Aorta (tissue), 5 donors: ENCODE measurements at places on chromosomes 1 and 21.

DNA sequence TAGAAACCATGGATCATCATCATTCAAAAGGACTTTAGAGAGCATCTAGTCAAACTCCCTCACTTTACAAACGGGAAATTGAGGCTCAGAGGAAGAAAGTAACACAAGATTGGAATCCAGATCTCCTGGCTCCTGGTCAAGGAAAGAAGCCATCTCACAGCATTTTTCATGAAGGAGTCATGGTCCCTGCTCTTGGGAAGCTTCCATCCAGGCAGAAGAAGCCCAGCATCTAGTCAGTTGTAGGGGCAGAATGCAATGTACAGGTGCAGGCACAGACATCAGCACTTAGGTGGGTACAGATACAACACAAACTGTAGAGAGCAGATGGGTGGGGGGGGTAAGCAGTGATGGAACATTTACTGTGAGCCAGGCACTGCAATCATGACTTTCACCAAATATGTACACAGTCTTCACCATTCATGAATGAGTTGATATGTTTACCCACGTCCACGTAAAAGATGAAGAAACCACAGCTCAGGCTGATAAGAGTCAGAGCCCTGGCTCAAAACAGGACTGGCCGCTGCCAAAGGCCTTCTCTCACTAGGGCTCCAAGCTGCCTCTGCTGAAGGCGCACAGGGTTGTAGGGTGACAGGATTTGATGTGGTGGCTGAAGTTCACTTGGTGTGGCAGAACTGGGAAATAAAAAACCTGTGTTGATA, 44.0 kb downstream of the OPTC start:
- H3K27me3 ChIP-seq = no peaks in the 10 kb centered on the region
- peak overlapping the region; percentile 83 for H3K27ac ChIP-seq
- peak; percentile 66 for DNase-seq

GRCh38 chr1:232244426-232244825, 385.5 kb downstream of the SIPA1L2 start:
- no peak overlapping the region for H3K27ac ChIP-seq
- H3K27me3 ChIP-seq = no peaks in the 10 kb centered on the region
- no peaks in the 10 kb centered on the region for H3K36me3 ChIP-seq
- no peak for DNase-seq
- H3K4me3 ChIP-seq = no peak overlapping the region

- no peaks in the 10 kb centered on the region for H3K27me3 ChIP-seq
- no peaks in the 10 kb centered on the region for H3K4me1 ChIP-seq
- H3K27ac ChIP-seq = no peak overlapping the region
- no peak overlapping the region for H3K4me3 ChIP-seq
- no peaks in the 10 kb centered on the region for H3K36me3 ChIP-seq
These were observed 258.7 kb upstream of the DMRTA2 start for GRCh38 chr1:50681931-50682330.

DNA sequence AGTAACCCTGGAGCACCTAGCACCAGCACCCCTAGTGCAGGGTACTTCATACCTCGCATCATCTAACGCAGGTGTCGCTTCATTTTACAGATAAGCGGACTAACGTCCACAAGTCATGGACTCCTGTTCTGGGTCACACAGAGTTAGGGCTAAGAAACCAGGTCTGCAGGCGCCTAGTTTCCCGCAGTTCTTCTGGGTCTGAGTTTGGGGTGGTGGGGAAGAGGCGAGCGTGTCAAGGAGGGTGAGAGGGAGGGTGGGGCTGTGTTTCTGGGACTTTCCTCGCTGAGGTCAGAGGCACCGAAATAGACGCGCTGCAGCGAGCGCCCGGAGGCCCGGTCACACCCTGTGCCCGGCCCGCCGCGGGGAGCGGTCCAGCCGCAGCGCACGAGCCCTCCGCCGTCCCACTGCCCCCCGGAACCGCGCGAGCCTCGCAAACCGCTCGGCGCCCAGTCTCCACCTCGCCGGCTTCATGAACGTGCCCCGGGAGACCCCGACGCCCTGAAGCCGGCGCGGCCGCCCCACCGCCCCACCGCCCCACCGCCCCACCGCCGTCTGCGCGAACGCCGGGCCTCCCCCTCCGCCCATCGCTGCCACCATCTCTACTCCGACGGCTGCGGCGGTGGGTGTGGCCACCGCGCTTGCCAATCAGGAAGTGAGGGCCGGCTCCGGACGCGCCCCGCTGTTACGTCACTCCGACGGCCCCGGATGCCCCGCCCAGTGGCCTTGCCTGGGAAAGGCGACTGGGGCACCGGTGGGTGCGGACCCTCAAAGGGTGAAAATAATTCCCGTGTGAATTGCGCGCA, 12.3 kb downstream of the IFI6 start:
- H3K36me3 ChIP-seq = no peaks in the 10 kb centered on the region
- H3K27ac ChIP-seq = peak overlapping the region; percentile 55
- no peaks in the 10 kb centered on the region for H3K27me3 ChIP-seq

DNA sequence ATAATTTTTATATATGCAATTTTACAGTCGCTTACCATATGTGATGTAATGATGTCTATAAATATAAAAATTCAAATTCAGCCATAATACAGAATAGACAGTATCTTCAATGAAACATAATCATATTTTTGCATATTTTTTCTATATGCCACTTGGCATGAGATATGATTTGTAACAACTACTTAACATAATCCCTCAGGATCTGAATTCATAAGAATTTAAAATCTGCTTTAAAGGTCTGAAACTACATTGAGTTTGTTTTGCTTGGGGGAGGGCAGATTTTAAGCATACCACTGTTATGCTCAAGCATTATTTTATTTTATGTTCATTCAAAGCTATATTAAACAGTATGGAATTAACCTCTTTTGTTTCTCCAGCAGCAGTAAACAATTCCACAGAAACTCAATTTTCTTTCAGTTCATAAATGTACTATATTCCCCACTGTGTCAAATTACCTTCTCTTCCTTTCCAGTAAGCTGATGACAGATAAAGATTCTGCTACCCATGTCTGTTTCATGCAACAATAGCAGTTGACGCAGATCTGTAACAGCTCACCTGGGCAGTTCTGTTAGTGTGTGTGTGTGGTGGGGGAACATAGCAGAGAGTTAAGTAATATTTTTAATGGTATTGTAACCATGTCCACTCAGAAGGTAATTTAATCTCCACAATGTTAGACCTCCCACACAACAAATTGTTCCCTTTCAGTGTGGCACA, 224.8 kb downstream of the NTNG1 start:
- no peaks in the 10 kb centered on the region for H3K4me1 ChIP-seq
- no peak overlapping the region for H3K27ac ChIP-seq
- no peaks in the 10 kb centered on the region for H3K27me3 ChIP-seq
- DNase-seq = no peak
- H3K36me3 ChIP-seq = no peaks in the 10 kb centered on the region

DNA sequence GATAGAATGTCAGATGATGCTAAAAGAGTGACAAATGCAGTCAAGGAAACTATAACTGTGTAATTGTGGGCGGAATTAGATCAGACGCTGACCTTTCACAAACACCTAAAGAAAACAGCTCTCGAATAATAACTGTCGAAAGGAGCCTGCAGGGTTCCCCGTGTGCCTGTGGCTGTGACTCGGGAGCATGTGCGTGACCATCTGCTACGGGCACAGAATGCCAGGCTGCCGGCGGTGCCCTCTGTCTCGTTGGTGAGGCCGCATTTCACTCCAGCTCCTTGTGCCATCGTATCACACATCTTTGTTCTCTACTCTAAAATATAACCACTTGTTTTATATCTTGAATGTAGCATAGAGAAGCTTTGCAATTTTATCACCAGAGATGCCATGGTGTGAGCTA, 267.8 kb upstream of the FMN2 start:
- no peak overlapping the region for H3K27ac ChIP-seq
- H3K27me3 ChIP-seq = no peaks in the 10 kb centered on the region
- H3K36me3 ChIP-seq = no peaks in the 10 kb centered on the region
- H3K4me1 ChIP-seq = no peaks in the 10 kb centered on the region
- DNase-seq = no peak
- H3K4me3 ChIP-seq = no peak overlapping the region

DNA sequence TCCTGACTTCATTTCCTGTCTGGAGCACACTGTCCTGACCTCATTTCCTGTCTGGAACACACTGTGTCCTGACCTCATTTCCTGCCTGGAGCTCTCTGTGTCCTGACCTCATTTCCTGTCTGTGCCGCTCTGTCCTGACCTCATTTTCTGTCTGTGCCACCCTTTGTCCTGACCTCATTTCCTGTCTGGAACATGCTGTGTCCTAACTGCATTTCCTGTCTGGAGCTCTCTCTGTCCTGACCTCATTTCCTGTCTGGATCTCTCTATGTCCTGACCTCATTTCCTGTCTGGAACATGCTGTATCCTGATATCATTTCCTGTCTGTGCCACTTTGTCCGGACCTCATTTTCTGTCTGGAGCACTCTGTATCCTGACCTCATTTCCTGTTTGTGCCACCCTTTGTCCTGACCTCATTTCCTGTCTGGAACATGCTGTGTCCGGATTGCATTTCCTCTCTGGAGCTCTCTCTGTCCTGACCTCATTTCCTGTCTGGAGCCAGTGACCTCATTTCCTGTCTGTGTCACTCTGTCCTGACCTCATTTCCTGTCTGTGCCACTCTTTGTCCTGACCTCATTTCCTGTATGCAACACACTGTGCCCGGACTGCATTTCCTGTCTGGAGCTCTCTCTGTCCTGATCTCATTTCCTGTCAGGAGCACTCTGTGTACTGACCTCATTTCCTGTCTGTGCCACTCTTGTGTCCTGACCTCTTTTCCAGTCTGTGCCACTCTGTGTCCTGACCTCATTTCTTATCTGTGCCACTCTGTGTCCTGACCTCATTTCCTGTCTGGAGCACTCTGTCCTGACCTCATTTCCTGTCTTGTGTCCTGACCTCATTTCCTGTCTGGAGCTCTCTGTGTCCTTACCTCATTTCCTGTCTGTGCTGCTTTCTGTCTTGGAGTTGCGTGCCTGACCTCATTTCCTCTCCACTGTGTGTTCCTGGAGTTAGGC, 27.6 kb downstream of the SKI start:
- H3K36me3 ChIP-seq = no peaks in the 10 kb centered on the region
- no peaks in the 10 kb centered on the region for H3K4me1 ChIP-seq

DNA sequence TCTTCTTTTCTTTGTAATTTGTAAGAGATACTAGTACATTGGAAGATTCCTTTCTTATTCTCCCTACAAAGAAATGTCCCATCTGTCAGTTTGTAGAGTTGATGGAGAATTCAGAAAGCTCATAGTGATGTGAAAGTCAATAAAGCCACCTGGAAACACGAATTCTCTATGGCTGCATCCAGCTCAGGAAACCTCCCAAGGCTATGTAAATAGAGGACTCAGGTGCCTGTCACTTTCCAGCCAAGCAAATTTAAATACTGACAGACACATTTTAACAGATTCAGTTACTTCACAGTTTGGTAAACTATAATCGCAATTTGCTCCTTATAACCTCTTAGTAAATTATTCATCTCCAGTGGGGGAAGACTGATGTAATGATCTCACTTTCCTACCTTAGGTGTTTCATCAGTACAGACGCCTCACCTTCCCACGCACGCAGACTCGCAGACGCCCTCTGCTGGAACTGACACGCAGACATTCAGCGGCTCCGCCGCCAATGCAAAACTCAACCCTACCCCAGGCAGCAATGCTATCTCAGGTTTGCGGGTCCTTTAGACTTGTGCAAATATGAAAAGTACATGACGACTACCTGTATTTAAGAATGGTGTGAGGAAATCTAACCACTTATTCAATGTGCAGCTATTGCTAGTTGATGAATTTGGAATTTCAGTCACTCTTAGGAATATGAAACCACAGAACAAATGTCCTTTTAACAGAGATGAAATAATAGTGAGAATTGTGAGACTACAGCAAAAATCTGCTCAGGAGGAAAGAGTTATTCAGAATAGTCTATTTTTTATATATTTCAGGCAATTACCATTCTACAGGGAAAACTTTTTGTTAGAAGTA, 60.6 kb downstream of the PTPRC start:
- H3K4me3 ChIP-seq = no peak overlapping the region
- no peak for DNase-seq
- no peaks in the 10 kb centered on the region for H3K4me1 ChIP-seq
- no peaks in the 10 kb centered on the region for H3K27me3 ChIP-seq

- H3K27ac ChIP-seq = peak overlapping the region; percentile 68
- H3K27me3 ChIP-seq = no peaks in the 10 kb centered on the region
- no peak for DNase-seq
- H3K4me3 ChIP-seq = no peak overlapping the region
- peaks cover 12% of the 10 kb centered on the region for H3K4me1 ChIP-seq
These were observed 96.0 kb upstream of the BMP8A start for GRCh38 chr1:39395357-39395831.

DNA sequence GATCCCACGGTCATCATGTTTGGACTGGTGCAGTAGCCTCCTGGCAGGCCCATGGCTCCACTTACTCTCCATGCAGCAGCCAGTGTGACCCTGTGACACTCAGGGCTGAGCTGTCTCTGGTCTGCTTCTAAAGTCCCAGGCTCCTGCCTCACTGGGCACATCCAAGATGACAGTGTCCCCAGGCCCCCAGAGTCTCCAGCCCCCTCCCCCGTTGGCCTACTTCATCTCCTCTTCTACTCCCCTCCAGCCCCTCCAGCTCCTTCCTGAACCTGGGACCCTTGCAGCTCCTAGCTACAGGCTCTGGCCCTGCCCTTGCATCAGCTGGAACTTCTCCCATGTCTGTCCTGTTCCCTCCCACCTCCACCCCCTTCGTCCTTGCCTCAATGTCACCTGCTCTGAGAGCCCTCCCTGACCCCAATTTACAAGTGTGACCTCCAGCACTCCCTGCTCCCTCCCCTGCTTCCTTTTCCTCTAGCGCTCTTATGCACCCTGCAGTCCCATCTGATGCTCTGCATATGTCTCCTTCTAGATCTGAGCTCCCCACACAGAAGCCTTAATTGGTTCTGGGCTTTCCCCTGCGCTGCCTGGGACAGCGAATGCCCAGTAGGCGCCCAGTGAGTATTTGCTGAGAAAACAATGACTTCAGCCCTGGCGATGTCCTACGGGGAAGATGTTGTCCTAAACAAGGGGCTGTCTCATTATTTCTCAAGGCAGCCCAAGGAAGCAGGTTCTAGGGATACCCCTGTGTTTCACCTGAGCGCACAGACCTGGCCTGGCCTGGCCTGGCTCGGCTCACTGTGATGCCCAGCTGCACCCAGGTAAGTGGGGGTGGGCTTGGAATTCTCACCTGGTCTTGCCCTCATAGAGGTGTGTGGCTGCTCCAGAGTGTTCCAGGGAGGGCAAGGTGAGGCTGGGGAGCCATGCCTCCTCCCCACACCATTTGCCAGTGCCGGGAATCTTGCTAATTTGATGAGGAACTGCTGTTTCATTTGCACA, 600.6 kb downstream of the PTPRU start:
- H3K27ac ChIP-seq = no peak overlapping the region
- H3K4me1 ChIP-seq = no peaks in the 10 kb centered on the region
- no peak overlapping the region for H3K4me3 ChIP-seq
- H3K36me3 ChIP-seq = no peaks in the 10 kb centered on the region

GRCh38 chr21:33189237-33189636, 40.5 kb upstream of the IFNAR2 start:
- H3K27me3 ChIP-seq = no peaks in the 10 kb centered on the region
- no peaks in the 10 kb centered on the region for H3K36me3 ChIP-seq
- H3K27ac ChIP-seq = no peak overlapping the region
- no peak overlapping the region for H3K4me3 ChIP-seq
- no peak for DNase-seq

- no peak overlapping the region for H3K27ac ChIP-seq
- H3K27me3 ChIP-seq = no peaks in the 10 kb centered on the region
- H3K4me3 ChIP-seq = no peak overlapping the region
- H3K4me1 ChIP-seq = peaks cover 4% of the 10 kb centered on the region
- no peak for DNase-seq
These were observed 50.6 kb downstream of the NPHP4 start for GRCh38 chr1:5941671-5942070.

- H3K36me3 ChIP-seq = no peaks in the 10 kb centered on the region
- H3K27ac ChIP-seq = no peak overlapping the region
- no peak overlapping the region for H3K4me3 ChIP-seq
- peak; percentile 42 for DNase-seq
- no peaks in the 10 kb centered on the region for H3K4me1 ChIP-seq
These were observed 12.9 kb downstream of the LACTBL1 start for GRCh38 chr1:22959545-22960360.
